ENCODE measurements at places on chromosomes 7 and 10. TPM values are rescaled to one million over a fixed set of nuclear protein-coding genes. Genes with fewer than 3 reads are reported as not detected.
A peak's percentile ranks its signal among the peaks of the same experiment; 100 is the strongest.

GRCh38 chr10:44992070-44992731, 8.5 kb upstream of the ZNF22 start:
- H3K27ac ChIP-seq: no peak overlapping the region
- no peak overlapping the region for H3K4me3 ChIP-seq
- H3K36me3 ChIP-seq: no peaks in the 10 kb centered on the region
- no peaks in the 10 kb centered on the region for H3K27me3 ChIP-seq
- DNase-seq: no peak
- H3K4me1 ChIP-seq: peaks cover 36% of the 10 kb centered on the region

The ANKRD1 gene
- total RNA-seq: 61.8 TPM

DNA sequence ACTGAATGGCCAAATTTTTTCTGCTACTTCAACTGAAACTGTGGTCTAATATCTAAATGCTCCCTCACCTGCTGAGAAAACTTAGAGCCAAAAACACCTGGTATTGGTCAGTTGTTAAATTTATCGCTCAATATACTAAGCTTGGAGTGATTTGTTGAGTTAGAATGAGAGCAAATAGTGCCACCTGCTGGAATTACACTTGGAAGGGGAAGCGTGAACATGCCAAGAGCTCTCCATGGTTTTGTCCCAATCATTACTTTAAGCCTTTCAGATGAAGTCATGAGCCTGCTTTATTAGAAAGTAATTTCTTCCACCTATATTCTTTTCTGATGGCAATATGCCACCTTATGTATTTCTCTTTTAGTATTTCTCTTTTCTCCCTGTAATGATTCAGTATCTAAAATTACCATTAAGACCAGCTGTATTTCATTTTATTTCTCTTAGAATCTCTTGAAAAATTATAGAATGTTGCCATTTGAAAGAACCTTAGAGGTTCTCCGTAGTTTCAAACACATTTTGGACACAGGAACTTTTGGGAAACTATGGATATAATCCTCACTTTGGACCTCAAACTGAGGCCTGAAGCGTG, 447.8 kb upstream of the C7orf33 start:
- DNase-seq: peak; percentile 14
- H3K27ac ChIP-seq: no peak overlapping the region
- H3K4me3 ChIP-seq: no peak overlapping the region
- no peaks in the 10 kb centered on the region for H3K4me1 ChIP-seq

GRCh38 chr7:2016761-2017480, 215.8 kb downstream of the MAD1L1 start:
- H3K27ac ChIP-seq: peak overlapping the region; percentile 15
- H3K27me3 ChIP-seq: no peaks in the 10 kb centered on the region
- H3K36me3 ChIP-seq: peaks cover 6% of the 10 kb centered on the region
- H3K4me3 ChIP-seq: no peak overlapping the region
- DNase-seq: no peak

DNA sequence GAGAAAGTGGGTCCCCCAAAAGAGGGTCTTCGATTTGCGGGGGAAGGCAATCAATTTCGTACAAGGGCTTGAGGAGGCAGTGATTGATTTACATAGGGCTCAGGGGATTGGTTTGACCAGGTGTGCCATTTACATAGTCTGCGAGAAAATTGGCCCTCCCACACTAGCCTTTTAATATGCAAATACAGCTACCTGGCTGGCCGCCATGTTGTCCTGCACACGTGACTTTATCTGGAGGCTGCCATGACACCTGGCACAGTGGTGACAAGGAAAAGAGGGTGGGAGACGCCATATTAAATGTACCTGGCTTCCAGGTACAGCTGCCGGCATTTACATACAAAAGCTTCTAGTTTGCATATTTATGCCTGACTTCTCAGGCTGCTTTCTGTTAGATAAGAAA, 1577.2 kb upstream of the LRRTM3 start:
- H3K36me3 ChIP-seq: no peaks in the 10 kb centered on the region
- no peak overlapping the region for H3K4me3 ChIP-seq
- no peak overlapping the region for H3K27ac ChIP-seq

- H3K27me3 ChIP-seq: peaks cover 4% of the 10 kb centered on the region
- H3K4me3 ChIP-seq: no peak overlapping the region
Observed at GRCh38 chr7:124085179-124085578, 52.3 kb upstream of the TMEM229A start.

- H3K27me3 ChIP-seq: no peaks in the 10 kb centered on the region
- DNase-seq: no peak
- no peak overlapping the region for H3K27ac ChIP-seq
- no peaks in the 10 kb centered on the region for H3K4me1 ChIP-seq
- H3K4me3 ChIP-seq: no peak overlapping the region
Observed at GRCh38 chr10:61847087-61847486, 54.4 kb upstream of the ARID5B start.

DNA sequence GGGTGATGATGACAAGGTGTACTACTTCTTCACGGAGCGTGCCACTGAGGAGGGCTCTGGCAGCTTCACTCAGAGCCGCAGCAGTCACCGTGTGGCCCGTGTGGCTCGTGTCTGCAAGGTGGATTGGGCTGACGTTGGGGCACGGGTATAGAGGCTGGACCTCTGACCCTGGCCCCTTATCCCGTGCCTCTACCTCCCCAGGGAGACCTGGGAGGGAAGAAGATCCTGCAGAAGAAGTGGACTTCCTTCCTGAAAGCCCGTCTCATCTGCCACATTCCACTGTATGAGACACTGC, 8.4 kb downstream of the MRPL43 start:
- no peak overlapping the region for H3K27ac ChIP-seq
- peaks cover 3% of the 10 kb centered on the region for H3K4me1 ChIP-seq
- H3K36me3 ChIP-seq: peaks cover 20% of the 10 kb centered on the region
- H3K4me3 ChIP-seq: no peak overlapping the region
- no peak for DNase-seq

- H3K4me3 ChIP-seq: no peak overlapping the region
- no peaks in the 10 kb centered on the region for H3K36me3 ChIP-seq
- no peak for DNase-seq
- H3K4me1 ChIP-seq: peaks cover 28% of the 10 kb centered on the region
Observed at GRCh38 chr10:126061526-126061925, 165.2 kb downstream of the FANK1 start.

The PRDX3 gene
- 117 TPM for total RNA-seq

GRCh38 chr7:5478568-5479430, 55.2 kb upstream of the TNRC18 start:
- DNase-seq: no peak
- H3K27ac ChIP-seq: no peak overlapping the region
- H3K4me3 ChIP-seq: no peak overlapping the region

The SPDYE5 gene
- not detected for total RNA-seq

GRCh38 chr10:77349226-77349625, 288.4 kb downstream of the KCNMA1 start:
- DNase-seq: no peak
- H3K27ac ChIP-seq: no peak overlapping the region
- H3K27me3 ChIP-seq: no peaks in the 10 kb centered on the region
- H3K4me3 ChIP-seq: no peak overlapping the region

DNA sequence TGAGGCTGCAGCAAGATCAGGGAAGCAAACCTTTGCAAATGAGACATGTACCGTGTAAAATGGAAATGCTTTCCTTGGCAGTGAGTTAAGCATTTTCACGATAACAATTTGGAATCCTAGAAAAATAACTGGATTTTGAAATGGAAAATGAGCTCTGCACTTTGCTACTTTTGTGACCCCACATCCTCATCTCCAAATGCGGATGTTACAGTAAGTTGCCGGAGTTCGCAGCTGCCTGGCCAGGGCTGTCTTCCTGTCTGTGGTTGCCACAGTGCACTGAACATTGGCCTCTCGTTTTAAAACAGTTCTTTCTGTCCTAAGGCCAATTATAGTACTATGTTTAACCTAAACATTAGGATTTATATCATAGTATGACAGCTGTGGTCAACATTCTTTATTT, 136.2 kb upstream of the FZD8 start:
- no peaks in the 10 kb centered on the region for H3K27me3 ChIP-seq
- peaks cover 30% of the 10 kb centered on the region for H3K4me1 ChIP-seq
- no peak overlapping the region for H3K27ac ChIP-seq
- no peak for DNase-seq
- no peaks in the 10 kb centered on the region for H3K36me3 ChIP-seq

The SEMA3A gene
- total RNA-seq: 19.6 TPM

The EIF3A gene
- 127 TPM for total RNA-seq

- peak overlapping the region; percentile 88 for H3K27ac ChIP-seq
- DNase-seq: no peak
- H3K4me3 ChIP-seq: no peak overlapping the region
- no peaks in the 10 kb centered on the region for H3K27me3 ChIP-seq
Observed at GRCh38 chr7:80312139-80312661, 177.6 kb downstream of the GNAI1 start.

DNA sequence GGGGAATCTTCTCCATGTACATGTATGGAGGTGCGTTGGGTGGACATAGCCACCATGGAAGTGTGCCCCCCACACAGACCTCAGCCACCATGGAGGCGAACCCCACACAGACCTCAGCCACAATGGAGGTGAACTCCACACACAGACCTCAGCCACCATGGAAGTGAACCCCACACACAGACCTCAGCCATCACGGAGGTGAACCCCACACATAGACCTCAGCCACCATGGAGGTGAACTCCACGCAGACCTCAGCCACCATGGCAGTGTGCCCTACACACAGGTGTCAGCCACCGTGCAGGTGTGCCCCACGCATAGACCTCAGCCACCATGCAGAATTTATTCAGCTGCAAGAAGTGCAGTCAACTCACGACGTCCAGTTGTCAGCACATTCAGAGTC, 339.7 kb downstream of the ACTR3B start:
- no peak overlapping the region for H3K4me3 ChIP-seq
- DNase-seq: no peak
- H3K27me3 ChIP-seq: no peaks in the 10 kb centered on the region
- no peaks in the 10 kb centered on the region for H3K4me1 ChIP-seq

- H3K27me3 ChIP-seq: peaks cover 43% of the 10 kb centered on the region
- no peak for DNase-seq
- H3K27ac ChIP-seq: no peak overlapping the region
- no peaks in the 10 kb centered on the region for H3K4me1 ChIP-seq
Observed at GRCh38 chr10:78798976-78799730, 269.6 kb upstream of the ZMIZ1 start.

GRCh38 chr10:62154231-62154630, 114.4 kb downstream of the RTKN2 start:
- H3K27me3 ChIP-seq: no peaks in the 10 kb centered on the region
- no peak overlapping the region for H3K4me3 ChIP-seq
- no peaks in the 10 kb centered on the region for H3K36me3 ChIP-seq
- no peak overlapping the region for H3K27ac ChIP-seq
- no peaks in the 10 kb centered on the region for H3K4me1 ChIP-seq

DNA sequence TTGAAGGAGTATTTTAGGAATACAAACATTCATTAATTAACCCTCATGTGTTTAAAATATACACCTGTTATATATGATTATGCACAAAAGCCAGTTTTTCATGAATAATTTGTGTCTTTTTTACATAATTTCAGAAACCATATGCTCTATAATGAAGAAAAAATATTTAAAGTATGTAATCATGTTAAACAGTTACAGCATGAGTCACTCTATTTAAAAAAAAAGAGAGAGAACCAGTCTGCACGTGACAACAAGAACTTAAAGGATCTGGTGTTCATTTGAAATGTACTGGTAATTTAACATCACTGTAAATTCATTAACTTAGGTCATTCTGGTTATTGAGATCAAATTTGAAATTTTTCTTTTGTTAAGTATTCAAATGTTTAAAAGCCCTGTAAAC, 228.5 kb downstream of the CACNB2 start:
- H3K4me3 ChIP-seq: no peak overlapping the region
- H3K27me3 ChIP-seq: no peaks in the 10 kb centered on the region
- no peak overlapping the region for H3K27ac ChIP-seq
- no peaks in the 10 kb centered on the region for H3K36me3 ChIP-seq
- DNase-seq: no peak

The OR6B1 gene
- total RNA-seq: not detected
